ENCODE measurements at places on chromosomes 11 and 22. TPM values are rescaled to one million over a fixed set of nuclear protein-coding genes. Genes with fewer than 3 reads are reported as not detected.

GAL gene
- total RNA-seq: not detected

ELMOD1 gene
- total RNA-seq: 0.32 TPM

IGLL1 gene
- not detected for total RNA-seq

DGCR6 gene
- total RNA-seq: 0.16 TPM

IGLL5 gene
- total RNA-seq: not detected

MRGPRX4 gene
- 1.5 TPM for total RNA-seq

CD6 gene
- not detected for total RNA-seq

OR52E5 gene
- not detected for total RNA-seq

ALDH3B1 gene
- total RNA-seq: 38.2 TPM

TPBGL gene
- total RNA-seq: not detected

ANGPTL5 gene
- not detected for total RNA-seq

ACRV1 gene
- 0.16 TPM for total RNA-seq

Measured in A375 (cell line).